Activated CD8-positive, alpha-beta T cell treated with anti-CD3 and anti-CD28 coated beads for 36 hours (primary cell): ENCODE measurements at places on chromosomes 3 and 15. TPM values are rescaled to one million over a fixed set of nuclear protein-coding genes. Genes with fewer than 3 reads are reported as not detected.

DNA sequence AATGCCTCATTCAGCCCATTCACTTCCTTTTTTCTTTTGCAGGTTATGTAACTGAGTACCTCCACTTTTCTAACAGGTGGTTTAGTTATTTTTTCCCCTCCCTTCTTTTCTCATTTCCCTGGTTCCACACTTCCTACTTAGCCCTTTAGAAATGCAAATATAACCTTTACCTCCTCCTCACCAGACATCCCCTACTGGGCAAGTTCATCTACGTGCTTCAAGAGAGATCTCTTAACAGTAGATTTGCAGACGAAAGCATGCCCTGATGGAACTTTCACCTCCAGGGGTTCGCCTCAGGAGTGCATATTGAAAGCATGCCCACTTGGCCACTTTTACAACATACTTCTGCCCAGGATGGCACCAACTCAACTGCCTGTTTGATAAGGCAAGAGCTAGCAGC is 314.1 kb upstream of the LRRC3B start:
- no peak for DNase-seq

DNA sequence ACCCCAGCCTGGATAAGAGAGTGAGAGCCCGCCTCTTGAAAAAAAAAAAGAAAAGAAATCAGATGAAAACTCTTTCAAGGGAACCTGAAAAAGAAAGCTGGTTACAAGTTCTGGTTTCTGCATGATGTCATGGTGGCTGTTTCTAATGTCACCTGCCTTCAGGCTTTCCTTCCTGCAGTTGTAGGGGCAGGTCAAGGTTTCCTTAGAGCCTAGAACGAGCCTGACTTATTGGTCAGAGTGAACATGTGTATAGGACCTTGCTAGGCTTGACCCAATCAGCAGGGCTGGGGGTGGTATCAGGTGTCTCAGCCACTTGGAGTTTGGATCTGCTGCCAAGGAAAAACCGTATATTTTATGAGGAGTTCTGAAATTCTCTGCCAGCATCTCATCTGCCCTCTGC is 3.8 kb downstream of the IVD start:
- DNase-seq, result peak; percentile 21

GRCh38 chr15:35108453-35108852 is 23.4 kb upstream of the NANOGP8 start:
- no peak for DNase-seq

- no peak for DNase-seq
Observed at GRCh38 chr3:157868946-157869345, 237.3 kb downstream of the SHOX2 start.

GRCh38 chr3:18900994-18901393 is 247.3 kb upstream of the KCNH8 start:
- no peak for DNase-seq

- no peak for DNase-seq
Observed at GRCh38 chr3:155153242-155154186, 73.4 kb downstream of the MME start.

DNA sequence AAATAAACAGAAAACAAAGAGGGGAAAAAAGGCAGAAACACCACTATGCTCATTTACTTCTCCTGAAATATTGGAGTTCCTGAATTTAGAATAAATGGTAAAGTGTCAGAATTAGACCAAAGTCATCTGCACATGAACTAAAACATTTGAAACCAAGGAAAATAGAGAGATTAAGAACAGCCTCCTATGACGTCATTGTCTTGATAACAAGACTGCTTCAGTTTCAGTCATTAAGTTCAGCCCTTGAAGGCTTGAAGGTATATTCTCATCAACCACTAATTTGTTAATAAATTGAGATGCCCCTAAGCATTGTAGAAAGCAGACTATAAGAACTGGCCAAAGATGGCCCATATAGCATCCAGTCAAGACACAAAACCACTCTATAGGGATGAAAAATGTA is 2.5 kb downstream of the SUMF1 start:
- DNase-seq, result no peak

Gene RARRES1
- not detected for total RNA-seq

Gene UBAP1L
- total RNA-seq, result 2.9 TPM

DNA sequence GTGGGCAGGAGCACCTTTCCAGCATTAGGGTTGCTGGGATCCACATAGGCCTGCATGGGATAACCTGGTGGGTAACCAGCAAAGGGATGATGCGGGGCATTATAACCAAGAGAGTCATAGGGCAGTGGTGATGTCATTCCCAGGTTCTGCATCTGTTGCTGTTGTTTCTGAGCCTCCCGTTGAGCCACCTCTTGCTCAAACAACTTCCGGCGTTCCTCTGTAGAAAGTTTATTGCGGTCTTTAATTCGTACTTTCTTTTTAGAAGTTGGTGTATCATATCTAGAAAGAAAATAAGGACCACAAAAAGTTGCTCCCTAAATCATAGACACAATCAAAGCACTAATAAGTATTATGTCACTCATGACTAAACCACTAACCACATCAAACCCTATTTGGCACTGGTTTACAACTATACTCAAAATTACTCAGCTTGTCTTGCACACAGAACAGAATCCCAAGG is 77.8 kb downstream of the NBEAL2 start:
- peak; percentile 76 for DNase-seq

Gene SLC28A1
- total RNA-seq, result not detected

GRCh38 chr3:114060906-114061655 is 4.5 kb downstream of the QTRT2 start:
- DNase-seq, result no peak

Gene CPLX3
- 0.11 TPM for total RNA-seq

DNA sequence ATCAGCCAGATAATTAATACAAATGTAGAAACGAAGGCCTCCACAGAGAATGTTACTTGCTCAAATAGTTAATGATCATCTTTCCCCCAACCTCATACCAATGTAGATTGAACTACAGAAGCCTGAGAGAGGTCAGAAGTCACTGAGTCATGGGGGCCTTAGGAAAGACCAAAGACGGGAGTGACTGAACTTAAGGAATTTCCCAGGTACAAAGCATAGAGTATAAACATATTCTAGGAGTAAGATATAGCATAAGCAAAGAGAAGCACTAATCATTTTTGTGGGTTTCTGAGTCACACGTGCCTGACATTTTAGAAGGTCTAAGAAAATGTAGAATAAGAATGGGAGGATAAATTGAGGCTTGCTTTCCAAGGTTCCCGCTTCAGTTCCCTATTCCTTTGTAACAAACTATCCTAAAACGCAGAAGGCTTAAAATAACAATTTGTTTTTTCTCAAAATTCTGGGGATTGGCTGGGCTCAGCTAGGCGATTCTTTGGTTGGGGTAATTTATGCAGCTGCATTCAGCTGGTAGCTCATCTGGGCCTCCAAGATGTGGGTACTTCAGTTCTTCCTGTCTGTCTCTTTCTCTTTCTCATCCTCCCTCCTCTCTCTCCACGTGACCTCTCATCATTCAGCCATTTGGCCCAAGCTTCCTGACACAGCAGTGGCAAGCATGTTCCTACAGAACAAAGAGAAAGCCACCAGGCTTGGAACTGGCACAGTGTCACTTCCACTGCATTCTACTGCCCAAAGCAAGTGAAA is 422.6 kb downstream of the FOXP1 start:
- DNase-seq, result peak; percentile 19

DNA sequence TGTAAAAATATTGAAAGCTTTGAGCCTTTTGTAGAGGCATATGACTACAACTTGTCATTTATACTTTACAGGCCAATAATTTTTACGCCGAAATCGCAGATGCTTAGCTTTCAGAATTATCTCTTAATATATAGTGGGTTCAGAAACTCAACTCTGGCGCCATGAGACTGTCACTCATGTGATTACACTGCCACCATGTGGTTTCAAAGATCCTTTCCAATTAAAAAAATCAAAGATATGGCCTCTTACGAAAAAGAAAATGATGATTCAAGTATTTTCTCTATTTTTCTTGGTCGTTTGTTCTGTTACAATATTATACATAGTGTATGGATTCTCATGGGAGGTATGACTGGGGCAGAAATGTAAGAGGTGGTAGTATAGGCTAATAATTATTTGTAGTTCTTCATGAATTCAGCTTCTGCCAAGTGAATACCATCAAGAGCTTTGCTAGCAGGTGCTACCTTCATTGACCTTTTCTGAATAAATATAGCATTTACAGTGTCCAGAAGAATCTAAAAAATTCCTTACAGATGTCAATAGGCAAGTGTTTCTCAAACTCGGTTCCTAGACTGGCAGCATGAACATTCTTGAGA is 751.7 kb upstream of the GOLIM4 start:
- DNase-seq, result peak; percentile 23

Gene THPO
- total RNA-seq, result not detected

GRCh38 chr3:74590620-74591262 is 23.7 kb downstream of the CNTN3 start:
- DNase-seq, result no peak

DNA sequence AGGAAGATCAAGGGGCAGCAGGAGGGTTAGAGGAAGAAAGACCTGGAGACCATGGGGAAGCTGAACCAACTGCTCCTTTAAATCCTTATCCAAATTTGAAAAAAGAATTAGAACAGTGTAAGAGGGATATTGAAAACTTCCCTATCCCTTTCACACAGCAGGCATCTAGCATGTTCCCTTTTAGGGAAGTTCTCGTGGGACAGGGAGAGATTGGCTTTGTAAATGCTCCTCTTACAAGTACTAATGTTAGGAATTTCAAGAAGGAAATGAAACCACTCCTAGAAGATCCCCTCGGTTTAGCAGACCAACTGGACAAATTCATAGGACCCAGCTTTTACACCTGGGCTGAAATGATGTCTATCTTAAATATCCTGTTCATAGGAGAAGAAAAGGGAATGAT is 41.5 kb downstream of the PPCDC start:
- DNase-seq, result no peak

- DNase-seq, result no peak
Observed at GRCh38 chr15:79962178-79962577, 8.8 kb downstream of the BCL2A1 start.

DNA sequence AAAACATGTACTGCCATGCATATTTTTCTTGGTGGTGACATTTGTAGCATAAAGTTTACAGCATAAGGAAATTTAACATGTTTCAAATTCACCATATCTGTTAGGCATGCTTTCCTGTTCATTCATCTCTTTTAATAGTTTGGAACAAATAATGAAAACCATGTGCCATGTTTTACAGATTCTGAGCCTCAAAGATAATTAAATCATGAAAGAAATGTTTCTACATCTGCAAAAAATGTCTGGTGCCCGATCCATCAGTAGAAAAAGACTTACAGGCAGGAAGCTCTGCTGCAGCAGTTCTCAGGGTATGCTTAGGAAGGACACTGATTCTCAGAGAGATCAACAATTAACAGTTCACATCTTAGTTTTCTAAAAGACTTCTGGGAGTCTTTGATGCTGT is 316.2 kb downstream of the IL5RA start:
- no peak for DNase-seq

DNA sequence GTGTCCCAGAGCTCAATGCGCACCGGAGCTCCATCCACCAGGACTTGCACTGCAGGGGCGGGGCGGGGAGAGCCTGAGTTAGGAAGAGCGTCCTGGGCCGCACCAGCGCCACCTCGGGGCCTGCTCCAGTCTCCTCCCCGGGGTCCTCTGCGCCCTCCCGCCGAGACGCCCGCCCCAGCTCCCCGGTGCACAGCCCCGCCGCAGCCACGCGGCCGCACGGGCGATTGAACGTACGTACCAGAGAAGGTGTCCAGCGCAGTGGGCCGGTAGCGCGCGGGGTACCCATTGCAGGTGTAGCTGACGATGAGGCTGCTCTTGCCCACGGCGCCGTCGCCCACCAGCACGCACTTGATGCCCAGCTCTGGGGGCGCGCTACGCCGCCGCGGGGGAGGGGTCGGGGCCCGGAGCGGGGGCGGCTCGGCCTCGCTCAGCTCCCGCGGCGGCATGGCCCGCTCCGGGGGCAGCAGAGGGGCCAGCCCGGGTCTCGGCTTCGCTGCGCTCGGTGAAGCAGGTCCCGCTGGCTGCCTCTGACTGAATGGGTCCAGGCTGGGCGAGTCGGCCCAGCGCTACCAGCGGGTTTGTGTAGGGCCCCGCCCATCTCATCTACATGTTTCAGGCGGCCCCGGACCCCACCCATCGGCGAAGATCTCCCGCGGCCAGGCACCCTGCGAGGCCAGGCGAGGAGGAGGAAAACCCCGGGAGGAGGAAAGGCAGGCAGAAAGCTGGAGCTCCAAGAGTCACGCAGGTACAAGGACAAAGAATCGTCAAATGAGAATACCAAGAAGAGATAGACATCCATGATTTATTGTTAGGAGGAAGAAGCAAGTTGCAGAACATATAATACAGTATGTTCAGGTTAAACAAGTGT is at the start of gene RHOV:
Gene RHOV, minus strand, starts transcription at position 541 of the 868 bp plus-strand sequence. Its CDS starts 95 bp downstream, at position 446.
- peak; percentile 63 for DNase-seq

- DNase-seq, result no peak
Observed at GRCh38 chr15:29857221-29857789, 35.0 kb upstream of the TJP1 start.

DNA sequence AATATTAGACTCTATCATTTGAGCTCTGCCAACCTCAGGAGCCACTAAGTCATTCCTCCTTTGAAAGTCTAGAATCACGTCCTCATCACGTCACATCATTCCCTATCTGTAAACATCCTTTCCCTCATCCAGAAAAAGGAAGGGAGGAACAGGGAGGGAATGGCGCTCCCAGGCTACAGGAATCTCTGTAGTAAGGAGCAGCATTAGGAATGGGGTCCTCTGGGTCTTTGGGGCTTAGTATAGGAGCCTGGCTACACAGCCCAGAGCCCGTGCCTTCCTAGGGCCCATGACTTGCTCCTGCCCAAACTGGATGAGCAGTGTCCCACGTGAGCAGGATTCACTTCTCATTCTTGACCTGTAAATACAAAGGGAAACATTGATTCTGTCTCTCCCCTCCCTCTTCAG is 1.6 kb downstream of the TAGLN3 start:
- DNase-seq, result no peak
